ENCODE measurements at places on chromosomes 3 and 15.
A peak's percentile ranks its signal among the peaks of the same experiment; 100 is the strongest.

- DNase-seq: no peak
Observed at GRCh38 chr3:72242326-72242725, 457.4 kb upstream of the PROK2 start.

GRCh38 chr3:9563851-9564250 is 10.2 kb upstream of the LHFPL4 start:
- DNase-seq: no peak

GRCh38 chr15:67807141-67807540 is 18.2 kb upstream of the SKOR1 start:
- DNase-seq: no peak

GRCh38 chr3:135618123-135618522 is 347.4 kb upstream of the PPP2R3A start:
- no peak for DNase-seq

DNA sequence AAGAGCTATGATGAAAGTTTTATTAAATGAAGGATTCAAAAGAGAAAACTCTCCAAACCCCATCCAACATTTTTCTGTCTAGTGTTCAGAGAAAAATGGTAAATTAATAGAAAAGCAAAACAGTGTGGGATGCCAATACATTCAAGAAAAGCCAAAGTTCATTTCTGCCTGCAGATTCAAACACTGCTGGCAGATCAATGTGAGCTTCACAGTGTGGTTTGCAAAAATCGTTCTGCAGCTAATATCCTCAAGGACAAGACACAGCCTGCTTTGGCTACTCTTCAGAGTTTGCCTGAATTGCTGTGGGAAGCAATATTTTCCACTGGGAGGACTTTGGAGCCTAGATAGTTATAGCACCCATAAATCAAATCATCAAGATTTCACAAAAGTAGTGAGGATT is 619.9 kb upstream of the SUCLG2 start:
- no peak for DNase-seq

- DNase-seq: no peak
Observed at GRCh38 chr15:45710657-45711056, 75.8 kb downstream of the SQOR start.

- no peak for DNase-seq
Observed at GRCh38 chr3:134652409-134652831, 1.6 kb upstream of the KY start.

DNA sequence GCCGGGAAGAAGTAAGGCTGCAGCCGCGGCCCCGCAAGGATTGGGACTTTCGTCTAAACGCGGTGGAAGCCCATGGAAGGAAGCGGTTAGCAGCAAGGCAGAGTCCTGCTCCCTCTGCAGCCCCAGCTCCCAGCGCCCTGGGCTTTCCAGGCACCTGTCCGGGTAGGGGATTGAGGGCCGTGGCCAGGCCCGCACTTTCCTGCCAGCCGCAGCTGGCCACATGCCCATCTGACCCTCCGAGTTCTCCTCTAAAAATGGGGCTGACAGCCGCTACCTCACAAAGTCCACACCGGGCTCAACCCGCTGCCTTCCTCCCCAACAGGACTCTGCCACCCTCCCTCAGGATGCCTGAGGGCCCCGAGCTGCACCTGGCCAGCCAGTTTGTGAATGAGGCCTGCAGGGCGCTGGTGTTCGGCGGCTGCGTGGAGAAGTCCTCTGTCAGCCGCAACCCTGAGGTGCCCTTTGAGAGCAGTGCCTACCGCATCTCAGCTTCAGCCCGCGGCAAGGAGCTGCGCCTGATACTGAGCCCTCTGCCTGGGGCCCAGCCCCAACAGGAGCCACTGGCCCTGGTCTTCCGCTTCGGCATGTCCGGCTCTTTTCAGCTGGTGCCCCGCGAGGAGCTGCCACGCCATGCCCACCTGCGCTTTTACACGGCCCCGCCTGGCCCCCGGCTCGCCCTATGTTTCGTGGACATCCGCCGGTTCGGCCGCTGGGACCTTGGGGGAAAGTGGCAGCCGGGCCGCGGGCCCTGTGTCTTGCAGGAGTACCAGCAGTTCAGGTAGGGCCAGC is 1.9 kb downstream of the NEIL1 start:
- peak; percentile 22 for DNase-seq

- DNase-seq: no peak
Observed at GRCh38 chr3:141804447-141804777, 41.2 kb downstream of the GRK7 start.

GRCh38 chr3:47578119-47578632 is 489 bp downstream of the CSPG5 start:
- DNase-seq: peak; percentile 29

DNA sequence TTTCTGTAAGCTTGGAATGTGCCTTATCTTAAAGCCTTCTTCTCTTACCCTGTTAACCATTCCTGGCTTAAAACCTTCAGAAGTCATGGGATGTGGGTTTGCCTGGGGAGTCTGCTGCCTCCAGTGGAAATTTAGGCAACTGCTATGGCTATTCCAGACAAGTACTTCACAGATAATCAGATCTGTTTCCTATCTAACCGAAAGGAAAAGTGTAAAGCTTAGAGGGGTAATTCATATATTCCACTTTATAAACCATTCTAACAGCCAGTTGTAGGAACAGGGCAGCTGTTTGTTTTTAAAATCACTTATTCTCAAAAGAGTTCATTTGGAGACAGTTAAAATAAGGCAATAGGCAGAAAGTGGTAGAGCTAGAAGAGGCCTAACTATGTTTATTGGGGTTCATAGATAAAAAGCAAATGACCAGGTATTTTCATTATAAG is 219.9 kb downstream of the TCF12 start:
- DNase-seq: peak; percentile 80

DNA sequence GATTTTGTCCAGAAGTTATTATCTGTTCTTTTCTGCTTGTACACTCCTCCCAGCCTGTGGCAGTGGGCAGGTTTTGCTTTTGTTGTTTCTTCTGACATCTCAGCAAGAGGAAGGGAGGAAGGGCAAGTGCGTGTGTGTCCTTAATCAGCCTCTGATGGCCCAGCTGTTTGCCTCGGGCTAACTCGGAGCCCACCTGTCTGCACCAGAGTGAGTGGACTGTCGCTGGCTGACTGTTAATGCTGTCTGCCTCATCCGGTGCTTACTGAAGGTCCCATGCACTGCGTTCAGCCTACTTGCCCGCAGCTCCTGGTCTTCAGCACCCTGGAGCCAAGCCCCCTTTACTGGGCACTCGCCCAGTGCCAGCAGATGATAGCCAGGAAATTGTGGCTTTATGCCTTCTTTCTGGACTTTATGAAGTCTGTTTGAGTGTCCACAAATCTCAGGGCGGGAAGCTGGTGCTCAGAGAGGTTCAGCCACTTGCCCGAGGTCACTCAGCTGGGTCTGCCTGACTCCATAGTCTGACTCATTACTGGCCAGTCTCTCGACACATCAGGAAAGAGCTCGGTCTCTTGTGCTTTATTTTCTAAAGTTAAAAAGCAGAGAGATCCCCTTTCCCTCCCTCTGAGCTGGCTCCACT is 89.5 kb downstream of the CHRNA7 start:
- no peak for DNase-seq

GRCh38 chr3:10845001-10845761 is 29.2 kb downstream of the SLC6A11 start:
- DNase-seq: no peak

GRCh38 chr3:177385831-177386301 is 188.6 kb upstream of the TBL1XR1 start:
- DNase-seq: no peak

DNA sequence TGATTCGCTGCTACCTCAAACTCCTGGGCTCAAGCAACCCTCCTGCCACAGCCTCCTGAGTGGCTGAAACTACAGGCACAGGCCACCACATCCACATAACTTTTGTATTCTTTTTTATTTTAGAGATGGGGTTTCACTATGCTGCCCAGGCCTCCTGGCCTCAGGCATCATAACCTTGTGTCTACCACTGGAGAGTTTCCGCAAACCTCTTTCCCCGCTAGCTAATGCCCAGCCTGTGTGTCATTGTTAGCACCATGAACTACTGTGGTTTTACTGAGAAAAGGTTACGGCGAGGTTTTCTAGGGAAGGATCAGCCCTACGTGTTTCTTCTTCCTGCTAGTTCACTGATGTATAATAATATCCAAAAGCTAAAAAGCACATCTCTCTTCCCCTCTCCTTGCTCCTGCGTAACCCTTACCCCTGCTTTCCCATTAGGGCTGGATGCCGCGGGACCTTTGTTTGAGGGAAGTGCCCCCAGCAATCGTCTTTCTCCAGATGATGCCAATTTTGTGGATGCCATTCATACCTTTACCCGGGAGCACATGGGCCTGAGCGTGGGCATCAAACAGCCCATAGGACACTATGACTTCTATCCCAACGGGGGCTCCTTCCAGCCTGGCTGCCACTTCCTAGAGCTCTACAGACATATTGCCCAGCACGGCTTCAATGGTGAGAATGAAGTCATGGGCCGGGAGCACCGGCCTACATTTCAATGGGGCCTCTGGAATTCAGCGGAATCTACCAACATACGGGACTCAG is 113.7 kb downstream of the LIPC start:
- no peak for DNase-seq

DNA sequence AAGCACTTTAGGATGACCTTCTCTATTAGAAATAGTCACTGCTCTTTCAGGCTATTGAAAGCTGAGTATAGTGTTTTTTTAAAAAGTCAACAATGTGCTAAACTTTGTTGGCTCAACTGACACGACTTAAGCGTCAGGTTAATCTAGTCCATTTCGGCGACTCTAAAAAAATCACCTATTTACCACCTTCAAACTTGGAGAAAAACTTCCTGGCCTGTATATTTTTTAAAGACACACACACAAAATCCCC is 517.8 kb downstream of the FOXP1 start:
- no peak for DNase-seq

DNA sequence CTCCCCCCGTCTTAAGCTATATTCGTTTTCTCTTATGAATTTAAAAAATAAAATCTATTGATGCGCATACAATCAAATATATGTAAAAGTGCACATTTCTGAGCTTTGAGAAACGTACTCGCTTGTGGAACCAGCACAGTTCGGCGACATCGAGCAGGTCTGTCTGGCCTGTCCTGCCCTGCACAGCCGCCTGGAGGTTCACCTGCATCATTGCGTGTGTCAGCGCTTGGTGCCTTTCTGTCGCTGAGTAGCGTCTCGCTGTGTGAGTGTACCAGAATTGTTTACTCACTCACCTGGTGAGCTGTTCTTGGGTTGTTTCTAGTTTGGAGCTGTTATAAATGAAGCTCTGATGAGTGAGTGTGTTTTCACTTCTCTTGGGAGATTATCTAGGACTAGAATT is 104.0 kb downstream of the VGLL4 start:
- DNase-seq: no peak

DNA sequence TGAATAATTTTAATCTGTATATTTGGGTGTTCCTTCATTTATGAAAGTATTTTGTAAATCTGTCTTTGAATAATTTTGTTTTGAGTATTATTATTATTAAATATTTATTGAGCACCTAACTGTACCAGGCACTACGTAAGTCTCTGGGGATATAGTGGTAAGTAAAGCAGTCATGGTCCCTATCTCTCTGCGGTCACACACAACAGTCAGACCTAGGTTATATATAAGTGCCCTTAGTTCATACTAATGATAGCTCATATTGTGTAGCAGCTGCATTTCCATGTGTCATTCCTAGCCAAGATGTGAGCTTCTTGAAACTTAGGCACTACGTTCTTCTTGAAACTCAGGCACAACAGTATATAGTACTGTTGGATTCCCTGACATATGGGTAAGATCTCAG is 12.4 kb downstream of the NKTR start:
- no peak for DNase-seq

GRCh38 chr3:141853629-141854168 is 22.7 kb upstream of the ATP1B3 start:
- no peak for DNase-seq

DNA sequence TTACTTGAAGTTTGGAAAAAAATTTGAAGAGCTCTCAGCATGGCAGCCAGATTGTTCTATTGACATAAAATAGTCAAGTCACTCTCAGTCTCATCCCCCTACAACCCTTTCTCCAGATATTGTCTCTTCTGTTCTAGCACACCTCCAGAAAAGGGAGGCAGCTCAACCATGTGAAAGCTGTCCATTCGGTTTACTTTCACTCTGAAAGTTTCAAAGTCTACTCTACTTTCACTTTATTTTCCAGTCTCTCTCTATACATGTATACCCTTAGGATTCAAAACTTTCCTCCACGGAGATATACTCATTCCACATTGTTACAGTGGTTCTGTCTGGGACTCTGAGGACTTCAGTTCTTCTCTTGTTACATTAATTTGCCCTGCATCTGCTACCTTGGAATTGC is 111.0 kb upstream of the STAC start:
- DNase-seq: no peak

DNA sequence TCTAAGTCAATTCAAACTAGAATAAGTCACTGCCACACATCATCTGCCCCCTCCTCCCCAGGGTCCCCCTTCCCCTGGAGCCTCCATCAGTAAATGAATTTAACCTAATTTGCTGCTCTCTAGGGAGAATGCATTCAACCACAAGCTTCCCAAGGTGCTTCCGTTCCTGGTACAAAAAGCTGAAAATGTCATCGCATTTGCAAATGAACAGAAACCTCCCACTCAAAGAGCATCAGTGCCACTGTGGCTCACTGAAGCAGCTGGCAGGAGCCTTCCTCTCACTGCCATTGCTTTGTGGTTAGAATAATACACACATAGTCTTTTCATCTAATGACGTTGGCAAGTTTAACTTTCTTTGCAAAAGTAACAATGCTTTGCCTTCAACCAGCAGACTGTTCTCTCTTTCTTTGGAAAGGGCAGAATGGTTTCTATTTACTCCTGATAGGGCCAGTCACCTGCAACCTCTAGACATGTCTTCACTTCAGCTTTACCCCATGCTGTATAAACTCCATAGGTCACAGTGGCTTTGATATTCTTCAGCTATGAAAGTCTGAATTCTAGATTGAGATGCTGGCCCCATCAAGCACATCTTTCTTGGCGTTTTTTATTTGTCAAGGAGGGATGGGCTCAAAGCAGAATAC is 238.1 kb downstream of the CPNE4 start:
- DNase-seq: no peak

- no peak for DNase-seq
Observed at GRCh38 chr3:3771567-3771966, 27.7 kb upstream of the LRRN1 start.

DNA sequence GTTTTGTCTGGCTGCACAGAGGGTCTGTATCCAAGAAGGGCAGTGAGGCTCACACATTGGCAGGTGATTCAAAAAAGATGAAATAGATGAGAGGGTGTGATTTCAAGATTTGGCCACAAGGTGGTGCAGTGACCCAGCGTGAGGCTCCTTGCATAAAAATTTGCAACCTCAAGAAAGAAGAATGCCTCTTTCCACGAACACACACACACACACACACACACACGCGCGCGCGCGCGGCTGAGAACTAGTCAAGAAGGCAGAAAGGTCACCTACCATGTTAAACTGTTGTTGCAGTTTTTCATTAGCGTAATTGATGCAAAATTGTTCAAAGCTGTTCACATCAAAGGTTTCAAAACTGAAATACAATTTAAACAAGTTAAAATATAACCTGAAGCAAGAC is 39.2 kb downstream of the MYO5C start:
- peak; percentile 89 for DNase-seq

GRCh38 chr3:148136816-148137215 is 560.9 kb upstream of the AGTR1 start:
- DNase-seq: no peak

All from dermis blood vessel endothelial cell (primary cell).